ENCODE measurements at places on chromosomes 2 and 18.

- DNase-seq = no peak
Observed at GRCh38 chr2:121825003-121825950, 69.8 kb downstream of the TSN start.

- no peak for DNase-seq
Observed at GRCh38 chr2:26395394-26395793, 6.3 kb upstream of the DRC1 start.

DNA sequence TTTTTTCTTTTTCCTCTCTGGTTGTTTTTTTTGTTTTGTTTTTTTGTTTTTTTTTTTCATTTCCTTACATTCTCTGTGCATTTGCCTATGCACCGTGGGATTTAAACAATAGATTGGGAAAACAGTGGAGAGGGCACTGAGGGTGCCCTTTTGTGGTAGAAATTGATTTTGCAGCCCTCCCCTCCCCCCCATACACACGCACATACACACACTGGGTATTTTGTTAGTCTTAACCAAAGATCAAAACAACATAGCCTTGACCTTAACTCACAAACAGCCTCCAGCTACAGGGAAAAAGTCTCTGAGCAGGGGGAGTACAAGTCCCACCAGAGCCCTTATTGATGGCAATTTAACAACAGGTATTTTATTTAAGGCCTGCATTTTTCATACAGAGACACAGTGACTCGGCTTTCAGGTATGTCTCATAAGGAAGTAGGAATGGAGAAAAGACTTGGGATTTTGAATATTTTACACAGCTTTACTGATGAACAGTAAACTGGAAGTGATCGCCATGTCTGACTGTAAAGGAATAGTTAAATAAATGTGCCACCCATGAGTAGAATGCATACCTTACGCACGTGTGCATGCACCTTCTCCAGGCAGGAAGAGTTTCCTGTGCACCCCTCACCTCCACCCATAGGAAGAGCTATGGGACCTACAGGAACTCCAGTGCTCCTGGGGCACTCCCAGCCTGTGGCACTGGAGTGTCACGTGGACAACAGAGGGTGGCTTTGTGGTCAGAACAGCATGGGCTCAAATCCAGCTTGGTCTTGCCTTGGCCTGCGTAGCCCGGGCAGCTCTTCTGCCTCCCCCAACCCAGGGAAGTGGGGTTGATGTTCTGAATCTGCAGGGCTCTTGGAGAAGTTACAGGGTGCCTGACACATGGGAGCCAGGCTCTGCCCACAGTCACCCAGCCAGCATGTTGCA is 266.4 kb downstream of the ANAPC1 start:
- no peak for DNase-seq

DNA sequence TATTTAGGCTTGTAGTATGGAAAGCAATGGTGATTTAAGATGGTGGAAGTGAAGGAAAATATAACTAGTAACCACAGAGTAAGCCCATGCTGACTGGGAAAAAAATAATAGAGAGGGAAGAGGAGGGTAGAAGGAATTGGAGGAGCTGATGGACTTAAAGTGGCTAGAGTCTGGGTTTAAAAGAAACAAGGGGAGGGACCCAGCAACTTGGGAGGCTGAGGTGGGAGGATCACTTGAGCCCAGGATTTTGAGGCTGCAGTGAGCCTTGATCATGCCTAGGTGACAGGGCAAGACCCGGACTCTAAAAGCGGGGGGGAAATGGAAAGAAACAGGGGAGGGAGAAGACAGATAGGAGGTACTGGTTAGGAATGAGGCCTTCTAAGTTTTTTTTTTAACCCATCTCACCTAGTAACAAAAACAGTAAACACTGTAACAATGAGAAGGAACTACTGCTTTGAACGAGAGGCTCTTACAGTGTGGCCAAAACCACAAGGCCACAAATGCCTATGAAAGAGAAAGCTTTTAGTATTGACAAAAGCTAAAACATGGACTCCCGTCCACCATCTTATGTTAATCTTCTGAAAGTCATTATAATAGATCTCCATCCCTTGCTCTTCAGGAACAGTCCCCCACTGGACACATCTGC is 26.6 kb downstream of the METTL8 start:
- DNase-seq = no peak

- DNase-seq = no peak
Observed at GRCh38 chr18:48901145-48902022, 49.4 kb downstream of the SMAD7 start.

- no peak for DNase-seq
Observed at GRCh38 chr2:171109571-171109970, 51.1 kb downstream of the TLK1 start.

DNA sequence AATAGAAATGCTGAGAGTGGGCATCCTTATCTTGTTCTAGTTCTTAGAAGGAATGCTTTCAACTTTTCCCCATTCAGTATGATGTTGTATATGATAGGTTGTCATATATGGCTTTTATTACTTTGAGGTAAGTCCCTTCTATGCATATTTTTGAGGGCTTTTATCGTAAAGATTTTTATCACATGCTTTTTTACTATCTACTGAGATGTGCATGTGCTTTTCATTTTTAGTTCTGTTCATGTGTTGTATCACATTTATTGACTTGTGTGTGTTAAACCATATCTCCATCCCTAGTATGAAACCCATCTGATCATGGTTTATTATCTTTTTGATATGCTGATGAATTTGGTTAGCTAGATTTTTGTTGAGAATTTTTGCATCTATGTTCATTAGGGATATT is 1008.8 kb downstream of the CNTNAP5 start:
- DNase-seq = no peak

- no peak for DNase-seq
Observed at GRCh38 chr2:96092951-96093350, 23.4 kb downstream of the ADRA2B start.

DNA sequence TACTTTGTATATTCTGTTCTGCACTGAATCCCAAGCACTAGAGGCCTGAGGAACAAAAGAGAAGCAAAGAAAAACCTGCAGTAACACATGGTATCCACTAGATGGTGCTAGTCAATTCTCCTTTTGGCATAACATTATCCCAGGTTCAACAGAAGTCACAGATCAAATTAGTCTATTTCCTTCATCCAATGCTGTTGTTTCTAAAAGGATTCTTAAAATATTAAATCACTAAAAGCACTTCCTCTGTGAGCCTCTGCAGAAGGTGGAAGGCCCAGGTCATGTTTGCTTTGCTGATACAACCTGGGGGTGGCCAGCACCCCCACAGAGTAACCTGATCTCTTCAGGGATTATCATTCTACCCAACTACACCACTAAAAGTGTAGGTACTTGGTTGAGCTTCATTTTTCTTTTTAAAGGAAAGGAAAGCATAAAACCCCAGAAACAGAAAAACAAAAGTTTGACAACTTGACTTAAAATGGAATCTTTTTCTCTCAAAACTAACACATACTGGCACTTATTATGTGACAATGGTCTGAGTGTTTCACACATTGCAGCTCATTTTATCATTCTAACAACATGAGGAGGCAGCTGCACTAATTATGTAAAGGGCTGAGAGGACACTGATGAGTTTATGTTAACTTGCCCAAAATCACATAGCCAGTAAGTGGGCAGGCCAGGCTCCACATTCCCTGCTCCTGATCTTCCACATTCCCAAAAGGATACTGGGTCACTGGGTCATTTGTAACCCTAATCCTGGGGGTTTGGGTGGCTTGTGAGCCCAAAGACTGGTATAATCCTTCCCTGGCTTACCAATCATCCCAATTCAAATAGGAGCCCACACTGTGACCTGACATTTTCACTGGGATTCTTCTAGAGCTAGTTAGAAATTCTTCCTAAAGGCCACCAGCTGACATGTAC is 66.8 kb upstream of the DNER start:
- peak; percentile 26 for DNase-seq

- no peak for DNase-seq
Observed at GRCh38 chr2:48851161-48851560, 95.6 kb upstream of the LHCGR start.

- DNase-seq = no peak
Observed at GRCh38 chr18:48548921-48549320, 10.1 kb downstream of the CTIF start.
